ENCODE measurements at places on chromosomes 1 and 21. TPM values are rescaled to one million over a fixed set of nuclear protein-coding genes. Genes with fewer than 3 reads are reported as not detected.
A peak's percentile ranks its signal among the peaks of the same experiment; 100 is the strongest.

DNA sequence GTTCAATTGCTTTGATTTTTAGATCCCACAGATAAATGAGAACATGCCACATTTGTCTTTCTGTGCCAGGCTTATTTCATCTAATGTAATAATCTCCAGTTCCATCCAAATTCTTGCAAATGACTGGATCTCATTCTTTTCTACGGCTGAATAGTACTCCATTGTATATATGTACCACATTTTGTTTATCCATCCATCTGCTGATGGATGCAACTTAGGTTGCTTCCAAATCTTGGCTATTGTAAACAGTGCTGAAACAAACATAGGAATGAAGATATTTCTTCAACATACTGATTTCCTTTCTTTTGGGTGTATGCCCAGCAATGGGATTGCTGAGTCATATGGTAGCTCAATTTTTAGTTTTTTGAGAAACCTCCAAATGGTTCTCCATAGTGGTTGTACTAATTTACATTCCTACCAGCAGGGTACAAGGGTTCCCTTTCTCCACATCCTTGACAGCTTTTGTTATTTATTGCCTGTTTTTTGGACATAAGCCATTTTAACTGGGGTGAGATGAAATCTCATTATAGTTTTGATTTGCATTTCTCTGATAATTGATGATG is 344.4 kb downstream of the KCTD3 start:
- DNase-seq = no peak

- no peak for DNase-seq
Measured at GRCh38 chr1:57799490-57800115, 375.7 kb upstream of the DAB1 start.

DNA sequence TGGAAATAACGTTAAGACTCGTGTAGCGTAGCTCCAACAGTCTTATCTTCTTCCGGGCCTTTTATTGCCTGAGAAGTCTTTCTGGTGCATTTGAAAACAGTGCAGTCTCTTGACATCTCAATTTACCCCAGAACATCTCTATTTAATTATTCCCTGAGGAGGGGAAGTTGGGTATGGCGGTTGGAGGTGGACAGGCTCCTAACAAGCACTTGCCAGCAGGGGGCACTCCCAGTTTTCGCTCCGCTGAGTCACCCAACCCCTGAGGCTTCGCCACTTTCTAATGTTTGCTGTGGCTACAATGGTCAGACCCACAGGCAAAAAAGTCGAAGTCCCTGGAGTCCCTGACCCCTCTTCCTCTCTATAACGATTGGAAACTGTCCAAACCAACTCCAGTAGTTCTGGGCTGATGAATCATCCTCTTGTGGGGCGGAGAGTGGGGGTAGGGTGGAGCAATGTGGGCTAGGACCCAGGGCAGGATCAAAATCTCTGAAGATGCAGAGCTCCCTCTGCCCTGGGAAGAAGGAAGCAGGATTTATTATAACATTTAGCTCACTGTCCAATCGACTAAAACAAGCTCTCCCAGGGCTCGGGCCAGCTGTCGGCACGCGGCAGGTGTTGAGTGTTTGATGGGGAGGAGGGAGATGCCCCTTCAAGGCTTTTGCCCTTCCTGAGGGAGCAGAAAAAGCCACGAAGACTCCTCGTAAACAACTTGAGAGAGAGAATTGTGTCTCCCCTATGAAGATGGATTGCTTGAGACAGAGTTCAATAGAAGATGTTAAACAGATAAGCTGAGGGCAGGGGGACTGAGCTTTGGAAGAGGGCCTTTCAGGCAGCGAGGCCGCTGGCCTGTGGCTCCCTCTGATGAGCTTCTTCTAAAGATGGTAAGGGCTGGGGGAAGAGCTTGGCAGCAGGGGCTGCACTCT is 85.7 kb downstream of the BRINP2 start:
- DNase-seq = no peak

DNA sequence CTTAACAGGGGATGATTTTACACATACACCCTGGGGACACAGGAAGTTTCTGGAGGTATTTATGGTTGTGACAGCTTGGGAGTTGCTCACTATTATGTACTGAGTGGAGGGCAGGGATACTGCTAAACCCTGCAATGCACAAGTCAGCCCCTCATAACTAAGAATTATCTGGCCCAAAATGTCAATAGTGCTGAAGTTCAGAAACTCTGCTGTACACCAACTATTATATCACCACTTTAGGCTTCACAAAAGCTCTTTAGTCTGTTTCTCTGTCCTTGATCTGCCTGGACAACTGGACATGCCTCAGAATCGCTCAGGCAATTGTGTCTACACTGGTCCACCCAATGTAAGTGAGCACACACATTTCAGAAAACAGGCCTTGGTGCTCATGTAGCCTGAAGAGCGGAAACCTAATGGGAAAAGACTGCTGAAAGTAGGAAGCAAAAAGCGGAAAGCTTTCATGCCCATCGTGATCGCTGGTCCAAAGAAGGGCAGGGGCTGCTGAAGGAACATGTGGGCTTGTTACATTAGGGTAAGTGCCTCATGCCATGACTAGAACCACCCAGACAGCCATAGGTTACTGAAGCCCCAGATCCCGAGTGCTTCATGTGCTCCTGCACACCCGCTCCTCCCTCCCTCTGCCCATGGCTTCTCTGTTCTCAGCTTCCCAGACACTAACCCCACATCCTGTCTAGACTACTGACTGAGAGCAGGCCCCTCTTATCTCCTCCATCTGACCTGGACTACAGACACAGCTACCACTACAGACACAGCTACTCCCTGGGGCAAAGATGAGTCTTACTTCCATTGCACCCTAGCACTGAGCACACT is 73.5 kb downstream of the LRIG2 start:
- no peak for DNase-seq

GRCh38 chr1:44801491-44802305 is 1.5 kb downstream of the PLK3 start:
- no peak for DNase-seq

DNA sequence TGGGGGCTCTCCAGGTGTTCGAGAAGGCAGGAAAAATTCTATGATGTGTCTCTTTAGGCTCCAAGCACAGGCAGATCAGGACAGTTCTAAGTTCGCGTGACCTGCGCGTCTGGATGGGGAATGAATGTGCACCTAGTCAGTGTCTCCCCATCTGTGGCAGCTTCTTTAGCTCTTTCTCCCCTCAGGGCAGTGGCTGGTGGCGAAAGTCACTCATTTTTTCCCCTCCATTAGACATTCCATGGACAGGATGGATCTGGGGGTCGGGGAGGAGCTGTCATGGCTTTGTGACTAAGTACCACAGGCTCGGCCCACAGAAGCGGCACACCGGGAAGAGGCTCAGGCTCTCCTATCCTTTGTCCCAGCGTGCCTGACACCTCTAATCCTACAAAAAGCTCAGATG is 31.0 kb upstream of the EVA1B start:
- DNase-seq = no peak

BARHL2 gene
- not detected for total RNA-seq

DNA sequence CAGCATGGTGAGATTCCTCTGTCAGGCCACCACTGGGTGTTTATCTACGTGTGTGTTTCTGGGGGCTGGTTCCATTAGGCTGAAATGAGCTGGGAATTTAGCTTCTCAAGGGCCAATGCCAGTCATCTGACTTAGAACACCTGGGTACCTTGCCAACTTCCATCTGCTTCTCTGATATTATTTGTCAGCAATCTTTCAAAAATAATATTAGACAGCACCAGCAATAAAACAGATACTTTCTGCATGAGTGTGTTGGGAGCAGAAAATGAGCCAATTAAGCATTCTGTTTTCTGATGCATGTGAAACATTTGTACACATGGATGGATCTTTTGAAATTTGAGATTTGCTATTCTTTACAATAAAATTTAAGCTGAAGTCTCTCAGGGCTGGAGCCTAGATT is 124.1 kb downstream of the RYR2 start:
- DNase-seq = no peak

- DNase-seq = no peak
Measured at GRCh38 chr1:238027366-238027765, 136.6 kb upstream of the ZP4 start.

- DNase-seq = peak; percentile 97
Measured at GRCh38 chr1:158177700-158178450, 2.8 kb upstream of the CD1D start.

DNA sequence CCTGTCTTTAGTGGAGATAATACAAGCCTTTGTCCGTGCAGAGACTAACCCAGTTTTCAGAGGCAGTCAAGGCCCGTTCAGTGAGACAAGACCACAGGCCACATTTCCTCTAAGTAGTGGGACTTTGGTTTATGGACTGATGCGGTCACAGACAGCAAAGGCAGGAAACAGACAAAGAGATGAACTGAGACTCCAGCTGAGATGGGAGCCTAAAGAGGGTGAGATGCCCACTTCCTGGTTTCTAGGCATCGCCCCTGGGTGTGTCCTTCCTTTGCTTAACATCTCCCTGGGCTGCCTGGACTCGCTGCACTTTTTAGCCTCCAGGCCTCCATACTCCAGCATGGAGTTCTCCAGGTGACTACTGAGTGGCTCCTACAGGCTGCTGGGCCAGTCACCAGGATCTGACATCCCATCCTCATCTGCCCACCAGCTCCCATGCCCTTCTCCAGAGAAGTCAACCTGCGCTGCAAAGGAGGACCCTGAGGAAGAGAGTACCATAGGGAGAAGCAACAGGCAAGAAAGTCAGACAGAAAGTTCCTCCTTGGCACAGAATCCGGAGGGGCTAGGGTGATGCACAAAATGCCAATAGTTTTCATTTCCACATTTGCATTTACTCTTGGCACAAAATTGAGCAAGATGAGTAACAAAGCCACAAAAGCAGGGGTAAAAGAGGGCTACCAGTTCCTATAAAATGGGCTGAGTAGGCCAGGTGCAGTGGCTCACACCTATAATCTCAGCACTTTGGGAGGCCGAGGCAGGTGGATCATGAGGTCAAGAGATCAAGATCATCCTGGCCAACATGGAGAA is 15.1 kb downstream of the THEMIS2 start:
- no peak for DNase-seq

DNA sequence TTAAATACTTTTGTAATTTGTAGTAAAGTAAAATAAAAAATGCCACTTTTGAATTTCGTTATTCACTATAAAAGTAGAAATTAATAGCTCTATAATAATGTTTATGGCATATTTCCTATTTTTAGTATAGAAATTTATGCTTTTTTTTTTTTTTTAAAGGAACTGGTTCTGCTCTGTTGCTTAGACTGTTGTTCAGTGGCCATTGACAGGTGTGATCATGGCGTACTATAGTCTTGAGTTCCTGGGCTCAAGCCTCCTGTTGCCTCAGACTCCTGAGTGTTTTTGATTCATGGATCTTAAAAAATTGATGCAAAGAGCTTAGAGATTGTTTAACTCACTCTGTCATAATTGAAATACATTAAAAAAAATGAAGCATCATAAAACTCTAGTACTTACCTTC is 53.6 kb downstream of the RPS6KC1 start:
- no peak for DNase-seq

KRTAP7-1 gene
- total RNA-seq = not detected

DNA sequence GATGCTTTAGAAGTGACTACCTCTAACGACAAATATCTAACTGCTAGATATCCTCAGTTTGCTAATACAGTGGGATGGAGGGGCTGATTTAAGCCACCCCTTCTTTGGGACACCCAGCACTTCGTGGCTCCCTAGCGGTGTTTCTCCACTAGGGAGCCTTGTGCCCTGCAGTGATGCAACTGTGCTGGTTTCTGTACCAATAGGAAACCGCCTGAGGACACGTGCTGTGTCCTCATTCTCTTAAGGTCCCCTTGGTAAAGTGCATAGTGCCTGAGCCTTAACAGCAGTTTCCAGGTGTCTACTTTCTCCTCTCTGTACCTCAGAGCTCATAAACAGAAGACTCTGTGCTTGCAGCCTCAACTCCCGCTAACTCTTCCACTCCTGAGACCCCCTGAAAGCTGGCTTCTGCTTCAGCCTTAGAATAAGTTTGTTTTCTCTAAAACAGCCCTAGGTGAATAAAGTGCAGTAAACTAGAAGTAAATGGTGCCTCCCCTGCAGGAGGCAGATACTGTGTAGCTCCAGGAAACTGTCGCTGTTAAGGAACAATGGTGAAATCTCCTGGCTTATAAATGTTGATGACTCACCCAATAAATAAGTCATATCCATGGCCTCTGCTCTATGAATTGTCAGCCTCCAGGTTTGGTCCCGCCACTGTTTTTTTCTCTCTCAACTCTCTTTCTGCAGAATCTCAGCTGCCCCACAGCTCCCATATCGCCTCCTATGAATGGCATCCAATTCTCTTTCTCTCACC is 130.4 kb downstream of the AK5 start:
- no peak for DNase-seq

DSCAM gene
- total RNA-seq = not detected

GRCh38 chr1:42943166-42943565 is 15.5 kb downstream of the SLC2A1 start:
- peak; percentile 85 for DNase-seq

C1orf115 gene
- total RNA-seq = 5.5 TPM

GRCh38 chr1:159076438-159077119 is at the start of gene AIM2:
TSS of gene AIM2 (minus strand) at chr1:159076766. CDS start at chr1:159073499, 3,267 bp downstream.
- DNase-seq = no peak

DNA sequence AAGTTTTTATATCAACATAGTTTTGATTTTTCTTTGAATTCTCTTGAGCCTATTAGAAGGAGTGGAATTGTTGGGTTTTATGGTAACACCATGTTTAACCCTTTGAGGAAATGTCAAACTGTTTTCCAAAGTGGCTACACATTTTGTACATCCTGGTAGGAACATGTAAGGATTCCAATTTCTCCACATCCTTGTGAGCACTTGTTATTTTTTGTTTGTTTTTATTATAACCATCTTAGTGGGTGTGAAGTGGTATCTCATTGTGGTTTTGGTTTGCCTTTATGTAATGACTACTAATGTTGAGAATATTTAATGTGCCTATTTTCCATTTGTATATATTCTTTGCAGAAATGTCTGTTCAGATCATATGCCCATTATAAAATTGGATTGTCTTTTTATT is 120.5 kb downstream of the FGGY start:
- DNase-seq = no peak

DNA sequence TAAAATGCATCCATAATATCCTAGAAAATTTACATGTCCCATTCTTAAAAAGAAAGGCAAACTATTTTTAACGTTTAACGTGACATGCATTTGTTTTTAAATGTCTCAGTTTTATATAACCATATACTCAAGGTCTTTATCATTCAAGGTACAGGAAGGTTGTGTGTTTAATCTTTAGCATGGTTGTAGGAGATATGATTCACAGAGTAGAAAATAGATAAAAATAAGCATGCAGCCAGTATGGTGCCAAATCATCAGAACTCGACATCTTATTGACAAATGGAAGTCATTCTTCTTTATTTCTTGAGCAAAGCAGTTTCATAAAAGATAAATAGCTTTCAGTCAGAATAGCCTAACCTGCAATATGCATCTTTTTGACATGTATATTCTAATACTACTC is 51.0 kb downstream of the SAMSN1 start:
- no peak for DNase-seq

- no peak for DNase-seq
Measured at GRCh38 chr1:173420330-173420806, 56.8 kb upstream of the PRDX6 start.

GRCh38 chr1:31007462-31007991 is 58.0 kb downstream of the PUM1 start:
- DNase-seq = no peak

DNA sequence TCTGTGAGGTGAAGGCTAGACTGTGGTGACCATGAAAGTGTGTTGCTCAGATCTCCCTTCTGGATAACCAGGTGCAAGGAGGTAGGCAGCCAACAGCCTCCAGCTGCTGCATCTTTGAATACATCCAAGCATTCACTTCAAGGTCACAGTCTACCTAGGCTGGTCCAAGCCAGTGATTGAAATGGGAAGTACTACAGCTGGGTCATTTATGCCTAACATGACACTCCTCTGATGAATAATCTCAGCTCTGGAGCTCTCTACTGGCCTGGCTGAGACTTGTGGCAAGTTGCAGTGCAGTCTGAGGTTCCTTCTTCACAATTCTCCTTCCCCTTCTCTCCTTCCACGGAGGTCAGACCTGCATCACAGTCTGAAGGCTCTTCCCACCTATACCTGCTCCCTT is 35.0 kb upstream of the ARHGAP29 start:
- no peak for DNase-seq
